ENCODE measurements at places on chromosomes 2 and 18.

GRCh38 chr2:104577143-104577542 lies 276.8 kb upstream of the POU3F3 start:
- no peak overlapping the region for H3K4me3 ChIP-seq
- H3K27ac ChIP-seq, result no peak overlapping the region

DNA sequence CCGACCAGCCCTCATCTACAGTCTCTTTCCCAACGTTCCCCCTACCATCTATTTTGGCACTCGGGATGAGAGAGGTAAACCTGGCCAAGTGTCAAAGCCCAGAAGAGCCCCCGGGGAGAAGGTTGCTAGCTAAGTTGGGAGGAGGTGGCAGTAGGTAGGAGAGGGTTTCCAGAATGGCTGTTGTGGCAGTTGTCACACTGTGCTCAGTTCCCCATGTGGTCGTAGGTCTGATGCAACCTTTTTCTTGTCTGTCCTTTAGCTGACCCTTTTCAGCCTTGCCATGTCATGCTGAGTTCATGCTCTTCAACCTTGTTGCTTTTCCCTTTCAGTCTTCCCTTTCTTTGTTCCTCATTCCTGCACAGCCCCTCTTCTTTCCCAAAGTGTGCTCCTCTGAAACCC lies 34.5 kb downstream of the TTLL4 start:
- H3K4me1 ChIP-seq, result no peaks in the 10 kb centered on the region
- H3K36me3 ChIP-seq, result peaks cover 40% of the 10 kb centered on the region
- no peak for DNase-seq
- no peak overlapping the region for H3K27ac ChIP-seq

- H3K4me3 ChIP-seq, result no peak overlapping the region
- DNase-seq, result no peak
- peaks cover 5% of the 10 kb centered on the region for H3K27me3 ChIP-seq
- H3K27ac ChIP-seq, result no peak overlapping the region
- H3K4me1 ChIP-seq, result no peaks in the 10 kb centered on the region
Measured at GRCh38 chr18:2312440-2312839, 258.9 kb downstream of the METTL4 start.

DNA sequence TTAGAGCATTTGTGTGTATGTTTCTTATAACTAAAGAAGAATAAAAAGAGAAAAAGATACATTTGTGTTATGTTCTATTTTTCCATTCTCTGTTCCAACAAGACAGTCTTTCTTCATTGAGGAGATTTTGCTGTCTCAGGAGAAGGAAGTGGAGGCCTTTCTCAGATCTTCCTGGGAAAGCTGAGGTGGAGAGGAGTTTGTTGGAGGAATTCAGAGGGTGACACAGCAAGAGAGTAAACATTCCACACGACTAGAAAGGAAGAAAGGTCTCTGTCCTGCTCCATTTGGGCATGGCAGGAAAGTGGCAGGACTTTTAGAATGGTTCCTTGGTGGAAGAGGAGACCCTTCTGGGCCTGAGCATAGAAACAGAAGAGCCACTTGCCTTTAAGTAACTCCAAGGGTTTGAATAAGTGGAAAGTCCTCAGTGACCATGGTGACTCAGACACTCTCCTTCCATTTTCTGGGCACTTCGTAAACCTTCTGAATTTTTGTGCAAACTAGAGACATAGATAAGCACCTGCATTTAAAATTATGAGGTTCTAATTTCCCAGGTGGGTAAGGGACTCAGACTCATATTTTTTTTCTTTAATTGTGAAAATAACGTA lies 52.3 kb upstream of the COL5A2 start:
- no peaks in the 10 kb centered on the region for H3K27me3 ChIP-seq
- no peaks in the 10 kb centered on the region for H3K36me3 ChIP-seq
- no peaks in the 10 kb centered on the region for H3K4me1 ChIP-seq
- H3K4me3 ChIP-seq, result no peak overlapping the region
- no peak for DNase-seq
- no peak overlapping the region for H3K27ac ChIP-seq

DNA sequence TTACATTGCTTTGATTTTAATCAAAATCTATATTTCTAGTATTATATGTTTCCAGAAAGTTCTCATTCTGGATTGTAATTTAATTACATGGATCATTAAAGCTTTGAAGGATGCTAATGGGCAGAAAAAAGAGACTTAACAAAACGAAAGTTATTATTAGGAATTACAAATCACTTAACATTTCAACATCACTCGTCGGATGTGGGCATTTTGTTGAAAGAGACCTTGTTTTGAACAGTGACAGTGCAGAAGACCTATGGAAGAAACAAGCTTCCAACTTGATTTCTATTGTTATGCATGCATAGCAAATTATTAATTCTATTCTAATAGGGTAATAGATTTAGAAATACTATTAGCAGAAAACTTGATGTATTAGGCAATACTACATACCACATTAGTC lies 31.4 kb upstream of the DARS1 start:
- no peak for DNase-seq
- no peak overlapping the region for H3K27ac ChIP-seq
- no peak overlapping the region for H3K4me3 ChIP-seq
- H3K4me1 ChIP-seq, result no peaks in the 10 kb centered on the region
- H3K36me3 ChIP-seq, result no peaks in the 10 kb centered on the region

GRCh38 chr2:219523031-219523671 lies 8.9 kb downstream of the ASIC4 start:
- H3K36me3 ChIP-seq, result no peaks in the 10 kb centered on the region
- no peak for DNase-seq
- no peak overlapping the region for H3K4me3 ChIP-seq
- H3K4me1 ChIP-seq, result peaks cover 5% of the 10 kb centered on the region
- H3K27me3 ChIP-seq, result peaks cover 28% of the 10 kb centered on the region

GRCh38 chr2:181185421-181185820 lies 205.0 kb downstream of the UBE2E3 start:
- no peaks in the 10 kb centered on the region for H3K4me1 ChIP-seq
- no peak overlapping the region for H3K4me3 ChIP-seq
- H3K27me3 ChIP-seq, result no peaks in the 10 kb centered on the region
- DNase-seq, result no peak
- no peaks in the 10 kb centered on the region for H3K36me3 ChIP-seq

DNA sequence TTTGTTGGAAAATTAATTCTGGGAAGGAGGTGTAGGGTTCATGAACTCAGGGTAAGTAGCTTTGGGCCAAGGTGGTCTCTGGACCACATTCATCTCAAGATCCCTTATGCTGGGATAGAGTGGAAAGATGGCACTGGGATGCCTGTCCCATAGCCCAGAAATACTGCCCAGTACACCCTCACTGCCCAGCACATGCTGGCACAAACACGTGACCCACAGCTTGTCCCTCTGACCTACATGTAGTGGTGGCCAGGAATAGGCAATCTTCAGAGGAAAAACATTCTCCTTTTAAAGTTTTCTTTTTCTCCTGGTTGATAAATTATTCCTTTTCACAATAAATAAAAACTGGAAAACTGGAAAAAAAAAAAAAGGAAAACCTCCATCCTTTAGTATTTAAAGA lies 135.6 kb upstream of the ACAA2 start:
- H3K36me3 ChIP-seq, result no peaks in the 10 kb centered on the region
- no peak for DNase-seq
- no peak overlapping the region for H3K4me3 ChIP-seq
- no peaks in the 10 kb centered on the region for H3K4me1 ChIP-seq
- no peak overlapping the region for H3K27ac ChIP-seq

DNA sequence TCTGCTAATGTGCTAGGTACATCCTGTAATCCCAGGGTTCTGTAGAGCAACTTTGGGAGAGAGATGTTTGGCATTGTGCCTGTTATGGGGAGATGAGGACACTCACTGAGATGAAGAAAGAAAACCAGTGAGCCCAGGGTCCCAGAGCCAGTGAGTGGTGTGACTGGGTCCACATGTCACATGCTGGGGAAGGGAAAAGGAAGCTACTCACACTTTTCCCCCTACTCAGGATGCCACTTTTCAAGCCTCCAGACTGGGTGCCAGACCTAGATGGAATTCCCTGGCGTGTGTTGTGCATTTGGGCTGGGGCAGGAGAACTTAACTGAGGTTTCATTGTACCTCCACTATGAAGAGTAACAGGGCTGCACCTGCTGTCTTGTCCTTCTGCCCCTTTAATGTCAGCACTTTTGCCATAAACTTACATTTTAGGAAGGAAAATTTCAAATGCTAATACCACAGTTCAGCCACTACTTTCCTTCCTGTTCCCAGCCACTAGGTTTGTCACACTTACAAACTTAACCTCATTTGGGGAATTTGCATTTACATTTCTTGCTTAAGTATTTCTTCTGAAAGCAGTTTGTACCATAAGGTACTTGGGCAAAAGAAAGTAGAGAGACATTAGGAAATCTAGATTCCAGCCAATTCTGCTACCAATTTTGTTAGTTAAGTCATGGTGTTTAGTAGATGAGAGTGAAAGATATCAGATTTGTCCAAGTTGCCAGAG lies 10.2 kb downstream of the INSIG2 start:
- H3K27ac ChIP-seq, result no peak overlapping the region
- H3K4me1 ChIP-seq, result peaks cover 12% of the 10 kb centered on the region
- DNase-seq, result no peak
- no peaks in the 10 kb centered on the region for H3K27me3 ChIP-seq

- no peak overlapping the region for H3K4me3 ChIP-seq
- H3K27me3 ChIP-seq, result no peaks in the 10 kb centered on the region
- H3K36me3 ChIP-seq, result no peaks in the 10 kb centered on the region
Measured at GRCh38 chr2:107717661-107718060, 109.0 kb upstream of the RGPD4 start.

DNA sequence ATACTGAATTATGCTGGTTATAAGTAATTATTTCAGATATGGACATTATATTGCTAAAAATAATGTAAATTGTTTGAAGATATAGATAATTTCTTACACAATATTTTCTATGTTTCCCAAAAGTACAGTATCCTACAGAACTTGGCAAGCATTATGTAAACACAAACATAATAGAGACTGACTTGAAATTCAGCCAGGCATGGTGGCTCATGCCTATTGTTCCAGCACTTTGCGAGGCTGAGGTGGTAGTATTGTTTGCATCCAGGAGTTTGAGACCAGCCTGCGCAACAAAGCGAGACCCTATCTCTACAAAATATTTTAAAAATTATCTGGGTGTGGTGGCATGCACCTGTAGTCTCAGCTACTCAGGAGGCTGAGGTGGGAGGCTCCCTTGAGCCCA lies 1300.5 kb upstream of the DDX18 start:
- no peak for DNase-seq
- H3K27me3 ChIP-seq, result no peaks in the 10 kb centered on the region
- H3K4me3 ChIP-seq, result no peak overlapping the region

GRCh38 chr2:10036095-10036884 lies 7.1 kb upstream of the KLF11 start:
- no peaks in the 10 kb centered on the region for H3K36me3 ChIP-seq
- H3K27ac ChIP-seq, result no peak overlapping the region
- H3K27me3 ChIP-seq, result no peaks in the 10 kb centered on the region

- H3K27ac ChIP-seq, result no peak overlapping the region
- peaks cover 7% of the 10 kb centered on the region for H3K4me1 ChIP-seq
- H3K4me3 ChIP-seq, result no peak overlapping the region
- H3K36me3 ChIP-seq, result no peaks in the 10 kb centered on the region
- no peaks in the 10 kb centered on the region for H3K27me3 ChIP-seq
- no peak for DNase-seq
Measured at GRCh38 chr2:68368654-68369336, 3.7 kb downstream of the PLEK start.

- DNase-seq, result no peak
- no peaks in the 10 kb centered on the region for H3K36me3 ChIP-seq
- no peak overlapping the region for H3K4me3 ChIP-seq
- no peak overlapping the region for H3K27ac ChIP-seq
- H3K27me3 ChIP-seq, result no peaks in the 10 kb centered on the region
Measured at GRCh38 chr2:31606509-31606908, 25.8 kb upstream of the SRD5A2 start.

DNA sequence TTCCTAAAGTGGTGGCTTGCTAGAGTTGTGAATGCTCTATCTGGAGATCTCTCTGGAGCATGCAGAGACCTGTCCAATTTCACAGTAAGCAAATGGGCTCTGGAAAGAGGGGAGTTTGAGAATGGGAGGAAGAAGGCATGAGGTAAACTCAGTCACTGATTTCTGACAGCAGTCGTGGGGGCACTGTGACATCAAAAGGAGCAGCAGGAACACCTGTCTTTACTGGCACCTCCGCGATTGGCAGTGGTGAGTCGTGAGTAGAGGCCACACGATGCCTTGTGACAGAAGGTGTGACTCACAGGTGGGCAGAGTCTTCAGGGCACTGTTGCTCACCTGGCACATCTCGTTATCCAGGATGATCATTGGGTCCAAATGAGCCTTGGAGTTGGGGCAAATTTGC lies 38.8 kb upstream of the CAVIN2 start:
- no peaks in the 10 kb centered on the region for H3K27me3 ChIP-seq
- H3K36me3 ChIP-seq, result no peaks in the 10 kb centered on the region
- H3K4me3 ChIP-seq, result no peak overlapping the region
- H3K4me1 ChIP-seq, result no peaks in the 10 kb centered on the region
- no peak for DNase-seq

GRCh38 chr2:187748958-187749357 lies 194.7 kb upstream of the TFPI start:
- H3K4me1 ChIP-seq, result no peaks in the 10 kb centered on the region
- H3K4me3 ChIP-seq, result no peak overlapping the region
- no peak overlapping the region for H3K27ac ChIP-seq
- no peaks in the 10 kb centered on the region for H3K36me3 ChIP-seq

DNA sequence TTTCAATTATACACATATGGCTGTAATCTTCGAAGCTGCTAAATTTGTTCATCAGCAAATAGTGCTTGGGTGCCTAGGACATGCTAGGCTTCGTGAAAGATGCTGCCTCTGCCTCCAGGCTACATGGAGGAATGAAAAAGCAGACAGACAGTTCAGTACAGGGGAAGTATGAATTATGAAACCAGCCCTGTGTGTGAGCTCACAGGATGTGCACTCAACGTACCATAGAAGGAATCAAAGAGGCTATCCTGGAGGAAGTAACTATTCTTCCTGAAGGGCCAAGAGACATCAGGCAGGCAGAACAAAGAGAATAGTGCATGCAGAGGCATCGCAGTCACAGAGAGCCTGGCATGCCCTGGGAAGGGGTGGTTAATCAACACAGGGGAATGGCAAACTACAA lies 61.4 kb downstream of the DYM start:
- H3K27ac ChIP-seq, result no peak overlapping the region
- H3K27me3 ChIP-seq, result no peaks in the 10 kb centered on the region
- peaks cover 17% of the 10 kb centered on the region for H3K4me1 ChIP-seq
- no peaks in the 10 kb centered on the region for H3K36me3 ChIP-seq
- DNase-seq, result peak; percentile 24
- H3K4me3 ChIP-seq, result no peak overlapping the region

GRCh38 chr18:26546170-26546874 lies 2.0 kb downstream of the KCTD1 start:
- DNase-seq, result no peak
- H3K4me3 ChIP-seq, result peak overlapping the region; percentile 13
- no peaks in the 10 kb centered on the region for H3K36me3 ChIP-seq
- H3K4me1 ChIP-seq, result peaks cover 23% of the 10 kb centered on the region

DNA sequence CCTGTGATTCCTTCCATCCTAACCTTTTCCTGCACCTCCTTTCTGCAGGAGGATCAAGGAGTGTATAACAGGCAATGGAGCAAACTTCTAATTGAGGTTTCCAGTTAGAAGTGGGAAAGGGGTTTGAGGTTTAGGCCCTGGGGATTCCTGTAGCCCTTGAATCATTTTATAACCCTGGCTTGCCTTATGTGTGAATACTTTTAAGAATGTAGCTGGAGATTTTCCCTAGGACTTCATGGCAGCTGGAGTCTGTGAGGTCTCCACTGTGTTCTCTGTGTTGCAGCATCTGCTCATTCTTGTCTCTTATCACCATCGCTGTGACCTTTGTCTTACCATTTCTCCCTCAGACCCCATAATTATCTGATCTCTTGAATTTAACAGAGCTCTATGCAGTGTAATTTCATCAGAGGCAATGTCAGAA lies 370.2 kb upstream of the SLC14A2 start:
- H3K4me1 ChIP-seq, result no peaks in the 10 kb centered on the region
- peaks cover 2% of the 10 kb centered on the region for H3K27me3 ChIP-seq
- DNase-seq, result no peak
- no peak overlapping the region for H3K27ac ChIP-seq
